HFF-Myc (cell line): ENCODE measurements at places on chromosomes 13 and 19.

- no peak for DNase-seq
Observed at GRCh38 chr13:82070416-82070815, 1729.5 kb upstream of the SPRY2 start.

- DNase-seq, result peak; percentile 32
Observed at GRCh38 chr19:28710278-28710677, 502.7 kb downstream of the UQCRFS1 start.

DNA sequence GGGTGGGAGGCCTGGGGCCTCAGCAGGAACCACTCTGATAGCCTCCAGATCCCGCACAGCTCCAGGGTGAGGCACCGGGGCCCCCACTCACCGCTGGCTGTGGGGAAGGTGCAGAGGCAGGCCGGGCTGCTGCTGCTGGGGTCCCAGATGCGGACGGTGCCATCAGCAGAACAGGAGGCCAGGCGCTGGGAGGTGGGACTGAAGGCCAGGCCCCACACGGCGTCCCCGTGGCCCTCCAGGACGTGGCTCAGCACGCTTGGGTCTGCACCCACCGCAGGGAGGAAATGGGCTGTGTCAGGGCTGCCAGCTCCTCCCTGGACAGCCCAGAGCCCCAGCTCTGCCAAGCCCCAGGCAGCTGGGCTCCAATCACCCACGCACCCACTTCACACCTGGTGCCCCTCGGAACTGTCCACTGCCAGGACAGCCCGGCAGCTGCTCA, 6.1 kb upstream of the PRKD2 start:
- DNase-seq, result no peak

GRCh38 chr19:49559928-49560327, 20.4 kb downstream of the NOSIP start:
- no peak for DNase-seq

- no peak for DNase-seq
Observed at GRCh38 chr13:33015791-33016323, 366 bp upstream of the KL start.

DNA sequence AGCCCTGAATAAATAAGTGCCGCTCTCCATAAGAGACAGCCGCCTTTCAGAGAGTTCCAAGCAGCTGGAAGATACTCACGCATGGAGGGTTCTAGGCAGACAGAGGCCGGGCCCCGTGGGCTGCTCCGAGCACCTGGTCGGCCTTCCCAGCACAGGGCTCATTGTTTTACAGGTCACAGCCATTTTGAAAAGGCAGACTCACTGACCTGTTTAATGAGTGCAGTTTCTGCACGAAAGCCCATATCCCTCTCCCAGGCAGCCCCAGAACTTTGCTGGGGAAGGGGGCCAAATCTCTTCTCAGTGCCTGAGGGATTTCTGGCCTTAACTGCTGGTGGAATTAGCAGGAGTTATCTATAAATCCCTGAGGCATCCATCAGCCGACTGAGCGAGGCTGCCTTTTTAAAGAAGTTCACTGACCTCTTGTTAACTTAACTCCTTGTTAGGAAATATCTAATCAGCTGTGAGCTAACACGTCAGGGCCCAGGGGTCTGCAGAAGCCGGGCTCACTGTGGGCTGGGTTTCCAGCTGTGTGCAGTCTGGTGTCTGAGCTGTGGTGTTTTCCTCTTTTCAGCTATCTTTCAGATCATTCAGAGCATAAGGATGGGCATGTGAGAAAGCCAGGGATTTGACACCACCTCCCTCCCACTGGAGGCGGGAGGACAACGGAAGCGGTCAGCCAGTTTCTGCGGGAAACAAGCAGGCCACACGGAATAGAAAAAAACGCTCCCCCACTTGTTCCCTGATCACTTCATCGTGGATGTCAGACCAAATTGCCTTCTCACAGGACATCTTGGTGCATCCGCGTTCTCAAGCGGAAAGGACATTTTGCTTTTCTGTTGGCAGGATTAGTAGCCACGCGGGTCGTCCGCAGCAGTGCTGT, 23.3 kb downstream of the SERP2 start:
- DNase-seq, result no peak

DNA sequence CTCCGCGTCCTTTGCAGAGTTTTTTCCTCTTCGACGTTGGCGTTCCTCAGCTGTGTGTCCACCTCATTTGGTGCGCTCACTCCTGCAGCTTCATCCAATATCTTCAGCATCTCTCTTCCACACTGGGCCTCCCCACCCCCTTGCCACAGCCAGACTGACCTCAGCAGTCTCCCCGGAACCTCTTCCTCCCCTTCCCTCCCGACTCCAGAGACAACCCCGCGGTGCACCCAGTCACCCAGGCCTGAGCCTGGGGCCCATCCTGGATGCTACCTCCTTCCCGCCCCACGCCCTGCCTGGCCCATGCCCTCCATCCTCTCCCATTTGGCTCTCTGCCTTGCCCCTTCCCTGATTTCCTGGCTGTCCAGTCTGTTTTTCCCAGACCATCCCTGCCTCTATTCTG, 8.1 kb upstream of the C5AR2 start:
- no peak for DNase-seq
